ENCODE measurements at places on chromosomes 5 and 9.

- DNase-seq, result peak; percentile 74
Observed at GRCh38 chr9:131739959-131740648, at the start of gene RAPGEF1. Gene RAPGEF1, minus strand, starts transcription at chr9:131740076. Its CDS starts 246 bp downstream, at chr9:131739830.

- DNase-seq, result no peak
Observed at GRCh38 chr9:88915916-88916315, 75.4 kb upstream of the S1PR3 start.

GRCh38 chr9:69380301-69380700, 55.3 kb downstream of the ENTREP1 start:
- no peak for DNase-seq

DNA sequence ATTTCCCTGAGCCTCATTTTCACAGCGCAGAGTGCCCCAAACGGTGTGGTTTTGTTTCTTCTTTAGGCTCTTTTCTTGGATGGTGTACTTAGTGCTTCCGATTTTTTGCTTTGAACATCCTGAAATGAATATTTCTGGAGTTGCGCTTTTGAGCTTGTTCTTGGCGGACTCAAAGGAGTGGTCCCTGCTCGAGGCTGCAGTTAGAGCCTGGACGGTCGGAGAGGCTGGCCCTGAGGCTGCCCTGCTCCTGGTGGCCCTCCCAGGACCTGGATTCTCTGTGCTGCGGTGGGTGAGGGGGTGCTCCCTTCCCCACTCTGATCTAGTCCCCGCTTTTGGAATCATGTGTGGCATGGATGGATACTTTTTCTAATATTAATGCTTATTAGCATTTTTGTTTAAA, 291.8 kb upstream of the IRX4 start:
- DNase-seq, result no peak

- no peak for DNase-seq
Observed at GRCh38 chr9:106920091-106920490, 57.1 kb downstream of the ZNF462 start.

- no peak for DNase-seq
Observed at GRCh38 chr9:2709645-2710101, 7.6 kb upstream of the KCNV2 start.
